ENCODE measurements at places on chromosomes 2 and 18. TPM values are rescaled to one million over a fixed set of nuclear protein-coding genes. Genes with fewer than 3 reads are reported as not detected.

Gene LHCGR
- total RNA-seq: 1.5 TPM

GRCh38 chr2:143548032-143548431 lies 418.8 kb downstream of the ARHGAP15 start:
- no peak for DNase-seq

Gene IL1RL2
- total RNA-seq: 6.3 TPM

Gene ALPP
- total RNA-seq: not detected

GRCh38 chr2:118003396-118003824 lies 10.5 kb downstream of the CCDC93 start:
- peak; percentile 67 for DNase-seq

DNA sequence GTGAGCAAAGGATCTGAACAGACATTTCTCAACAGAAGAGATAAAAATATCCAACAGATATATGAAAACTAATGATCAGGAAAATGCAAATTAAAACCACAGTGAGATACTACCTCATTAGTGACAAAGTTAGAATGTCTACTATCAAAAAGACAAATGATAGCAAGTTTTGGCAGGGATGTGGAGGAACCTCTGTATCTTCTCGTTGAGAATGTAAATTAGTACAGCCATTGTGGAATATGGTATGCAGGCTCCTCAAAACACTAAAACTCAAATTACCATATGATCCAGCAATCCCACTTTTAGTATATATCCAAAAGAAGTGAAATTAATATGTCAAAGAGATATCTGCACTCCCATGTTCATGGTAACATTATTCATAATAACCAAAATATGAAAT lies 427.1 kb downstream of the LRRTM4 start:
- DNase-seq: no peak

DNA sequence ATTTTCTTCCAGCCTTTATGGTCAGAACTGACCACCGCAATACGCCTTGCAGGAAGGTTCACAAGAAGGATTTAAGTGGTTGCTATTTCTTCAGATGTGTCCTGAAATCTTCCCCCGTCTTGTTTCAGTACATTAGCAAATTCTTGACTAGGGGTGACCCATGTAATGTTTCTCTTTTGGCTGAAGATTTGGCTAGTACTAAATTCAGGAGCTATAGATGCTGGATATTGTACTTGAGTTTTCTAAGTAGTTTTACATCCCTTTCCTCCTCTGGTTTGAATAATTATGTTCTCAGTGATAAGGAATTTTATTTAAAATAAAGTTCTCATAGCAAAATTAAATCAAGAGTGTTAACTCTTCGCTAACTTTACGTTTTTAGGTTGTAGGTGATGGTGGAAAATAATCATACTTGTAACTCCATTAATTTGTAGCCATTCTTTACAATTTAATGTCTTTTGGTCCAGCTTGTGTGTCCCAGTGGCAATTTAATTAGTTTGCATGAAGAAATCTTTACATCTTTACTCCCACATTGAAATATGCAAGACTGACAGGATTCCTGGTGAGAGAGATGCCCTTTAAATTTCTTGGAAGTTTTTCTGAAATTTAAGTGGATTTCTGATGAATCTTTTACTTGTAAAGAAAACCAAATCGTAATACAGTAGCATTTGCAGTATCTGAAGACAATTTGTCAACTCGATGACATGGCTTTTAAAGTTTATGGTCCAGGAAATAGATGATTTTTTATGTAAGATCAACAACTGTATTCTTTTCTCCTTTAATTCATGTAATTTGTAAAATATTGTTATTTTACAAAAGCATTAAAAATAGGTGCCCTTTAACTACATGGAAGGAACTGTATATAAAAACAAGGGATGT lies 2.8 kb downstream of the PHLPP1 start:
- no peak for DNase-seq

Gene PDE1A
- 2.6 TPM for total RNA-seq

Gene SKOR2
- not detected for total RNA-seq

DNA sequence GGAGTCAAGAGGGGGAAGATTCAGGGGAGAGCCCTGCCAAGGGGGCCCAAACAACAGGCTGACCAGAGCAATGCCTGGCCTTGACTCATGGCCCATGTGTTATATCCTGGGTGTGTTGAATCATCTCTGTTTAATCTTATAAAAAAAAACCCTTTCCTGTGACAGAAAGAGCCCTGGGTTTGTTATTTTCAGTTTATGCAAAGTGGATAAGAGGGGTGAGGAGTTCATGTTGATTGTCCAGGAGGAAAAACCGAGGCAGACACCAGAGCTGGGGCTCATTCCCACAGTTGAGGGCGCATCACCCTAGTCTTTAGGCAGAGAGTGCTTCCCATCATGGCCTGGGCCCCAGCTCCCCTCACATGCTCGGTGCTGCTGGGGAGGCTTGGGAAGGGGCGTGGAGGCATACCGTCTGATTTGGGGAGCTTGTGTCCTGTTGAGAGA lies 30.9 kb upstream of the IL37 start:
- DNase-seq: no peak

Gene IL1B
- total RNA-seq: 2.4 TPM

Gene ATL2
- 149 TPM for total RNA-seq

Data from skin of body (tissue), 3 donors.